SJSA1 (cell line): ENCODE measurements at places on chromosomes 1 and 21.
A peak's percentile ranks its signal among the peaks of the same experiment; 100 is the strongest.

DNA sequence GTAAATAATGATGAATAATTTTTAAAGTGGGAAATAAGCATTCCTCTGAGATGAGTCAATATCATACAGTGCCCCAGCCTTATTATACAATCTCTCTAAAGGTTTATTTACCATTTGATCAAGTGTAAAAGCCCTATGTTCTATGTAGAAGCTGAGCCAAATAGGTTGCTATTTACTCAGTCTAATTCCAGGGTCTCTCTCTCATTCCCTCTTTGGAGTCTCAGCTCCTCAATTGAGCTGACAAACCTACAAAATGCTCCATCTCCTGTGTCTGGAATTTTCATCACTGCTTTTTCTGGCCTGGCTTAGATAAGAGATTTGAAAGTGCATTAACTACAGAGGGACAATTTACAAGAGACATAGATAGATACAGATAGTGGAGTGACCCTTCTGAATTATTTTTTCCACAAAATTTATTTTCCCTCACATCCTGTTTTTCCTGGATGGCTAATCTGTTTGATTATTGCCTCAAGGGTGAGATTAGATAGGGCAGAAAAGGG lies 24.8 kb upstream of the USH2A start:
- DNase-seq = peak; percentile 43

- no peak for DNase-seq
These were observed 134.3 kb downstream of the LTN1 start for GRCh38 chr21:28858424-28858823.

GRCh38 chr1:227322376-227322775 lies 4.1 kb upstream of the CDC42BPA start:
- DNase-seq = no peak

- DNase-seq = no peak
These were observed 1.0 kb upstream of the EFNA1 start for GRCh38 chr1:155126556-155127104.

GRCh38 chr1:59317780-59318179 lies 20.9 kb downstream of the FGGY start:
- no peak for DNase-seq

DNA sequence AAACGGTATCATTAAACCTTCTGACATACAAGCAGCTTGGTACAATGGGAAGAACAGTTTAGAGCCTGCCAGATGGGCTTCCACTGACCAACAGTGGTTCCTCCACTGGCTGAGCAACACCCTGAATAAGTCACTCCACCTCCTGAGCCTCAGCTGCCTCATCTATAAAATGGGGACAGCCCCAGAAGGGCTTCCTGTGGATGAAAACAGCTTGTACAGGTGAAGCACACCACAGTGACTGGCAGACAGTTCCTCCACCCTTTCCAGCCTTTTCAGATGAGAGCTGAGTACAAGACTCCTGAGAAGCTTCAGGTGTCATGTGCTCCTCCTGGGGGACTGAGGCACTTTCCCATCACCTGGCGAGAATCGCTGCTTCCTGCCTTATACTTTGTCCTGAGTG lies 2.1 kb downstream of the CAPZB start:
- DNase-seq = no peak

DNA sequence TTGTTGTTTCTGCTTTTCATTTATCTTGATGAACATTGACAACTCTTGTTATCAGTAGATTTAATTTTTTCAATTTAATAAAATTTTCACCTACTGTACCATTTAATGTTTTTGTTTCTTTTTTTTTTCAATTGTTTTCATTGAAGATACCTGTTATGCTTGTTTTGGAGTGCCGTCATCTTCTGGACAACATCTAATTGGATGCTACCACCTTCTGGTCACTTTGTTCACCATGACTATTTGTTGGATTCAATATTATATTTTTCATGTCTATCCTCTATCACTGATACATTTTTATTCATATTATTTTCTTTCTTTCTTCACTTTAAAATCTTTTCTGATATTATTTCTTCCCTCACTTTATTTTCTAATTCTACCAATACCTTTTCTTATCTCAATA lies 14.0 kb downstream of the KRTAP21-2 start:
- no peak for DNase-seq

GRCh38 chr1:183652107-183652506 lies 1.0 kb downstream of the APOBEC4 start:
- DNase-seq = no peak

DNA sequence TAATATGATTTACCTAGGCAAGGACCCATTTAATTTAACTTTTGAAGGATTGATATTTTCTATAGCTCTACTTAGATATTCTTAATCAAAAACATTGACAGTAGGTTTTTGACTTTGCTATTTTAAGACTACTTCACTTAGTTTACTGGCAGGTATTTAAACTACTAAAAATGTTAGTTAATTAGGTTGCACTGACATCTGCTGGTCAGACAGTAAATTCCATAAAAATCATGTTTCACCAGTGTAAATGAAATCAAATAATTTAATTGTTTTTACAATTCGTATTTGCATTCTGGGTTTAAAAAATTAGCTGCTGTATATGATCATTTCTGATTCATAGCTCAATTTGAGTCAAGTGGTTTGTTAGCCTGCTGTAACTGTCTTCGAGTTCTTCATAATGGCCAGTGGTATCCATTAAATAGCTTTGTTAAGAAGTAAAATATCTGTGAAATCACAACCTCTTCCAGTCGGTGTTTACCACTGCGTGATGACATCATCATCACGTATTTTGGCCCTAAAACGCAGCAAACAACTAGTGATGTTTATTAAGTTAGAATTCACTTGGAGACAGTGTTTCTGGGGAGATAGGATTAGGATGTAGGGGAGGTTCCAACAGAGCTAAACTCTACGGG lies 26.2 kb downstream of the EXTL2 start:
- no peak for DNase-seq

- no peak for DNase-seq
These were observed 149.8 kb upstream of the PALMD start for GRCh38 chr1:99496067-99496466.

DNA sequence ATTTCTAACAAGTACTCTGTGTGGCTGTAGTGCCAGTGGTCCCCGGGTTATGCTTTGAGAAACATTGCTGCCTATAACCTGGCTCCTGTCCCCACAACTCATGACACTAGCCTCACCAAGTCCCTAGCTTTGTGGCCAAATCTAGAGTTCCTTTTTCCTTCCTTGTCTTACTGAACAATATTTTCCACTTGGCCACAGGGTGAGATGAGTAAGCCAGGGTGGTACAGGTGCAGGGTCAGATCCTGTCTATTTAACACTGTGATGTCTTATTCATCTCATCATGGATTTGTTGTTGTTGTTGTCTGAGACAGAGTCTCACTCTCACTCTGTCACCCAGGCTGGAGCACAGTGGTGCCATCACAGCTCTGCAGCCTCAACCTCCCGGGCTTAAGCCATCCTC lies 18.6 kb downstream of the ARMH1 start:
- DNase-seq = no peak

GRCh38 chr1:66436378-66437135 lies 97.4 kb upstream of the SGIP1 start:
- peak; percentile 52 for DNase-seq

DNA sequence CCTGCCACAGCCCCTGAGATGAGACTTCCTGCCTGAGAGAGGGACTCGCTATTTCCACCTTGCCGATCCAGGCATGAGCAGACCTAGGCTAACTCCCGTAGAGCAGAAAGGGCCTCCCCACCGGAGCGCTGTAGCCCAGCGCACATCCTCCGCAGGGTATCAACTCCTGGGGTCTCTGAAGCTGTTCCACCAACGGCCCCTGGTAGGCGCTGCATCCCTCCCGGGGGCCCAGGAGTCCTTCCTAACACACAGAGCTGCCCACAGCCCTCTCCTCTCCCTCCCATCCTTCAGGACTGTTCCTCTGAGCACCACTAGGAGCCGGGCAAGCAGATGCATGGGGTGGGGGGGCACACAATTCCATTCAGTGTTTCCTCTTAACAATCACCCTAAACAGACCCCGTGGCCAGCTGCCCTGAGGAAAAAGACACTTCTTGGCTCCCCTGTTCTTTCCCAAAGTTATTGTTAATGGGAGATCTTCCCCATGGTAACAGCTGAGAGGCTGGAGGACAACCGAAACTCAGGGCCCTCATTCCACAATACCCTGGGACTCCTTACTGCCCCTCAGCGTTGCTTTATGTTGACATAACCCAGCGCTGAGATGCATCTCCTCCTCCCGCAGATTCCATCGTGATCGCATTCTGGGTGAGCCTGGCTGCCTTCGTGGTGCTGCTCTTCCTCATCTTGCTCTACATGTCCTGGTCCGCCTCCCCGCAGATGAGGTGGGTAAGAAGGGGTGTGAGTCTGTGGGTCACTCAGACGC lies 7.5 kb downstream of the MRAP start:
- DNase-seq = no peak

DNA sequence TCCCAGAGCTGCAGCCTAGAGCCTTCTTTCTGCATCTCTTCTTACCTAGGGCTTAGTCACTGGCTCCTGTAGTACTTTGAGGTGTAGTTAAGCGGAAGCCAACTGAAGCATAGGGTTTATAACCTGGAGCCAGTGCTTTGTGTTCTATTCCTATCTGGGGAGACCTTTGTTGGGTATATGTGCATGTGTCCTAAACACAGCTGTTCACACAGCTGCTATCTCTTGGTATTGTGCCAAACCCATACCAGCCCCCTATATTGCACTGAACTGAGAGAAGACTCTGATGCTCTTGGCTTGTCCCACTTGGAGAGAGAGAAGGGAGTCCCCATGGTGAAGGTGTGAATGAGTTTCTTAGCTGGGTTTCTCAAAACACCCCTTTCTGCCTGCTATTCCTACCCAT lies 17.2 kb upstream of the NFASC start:
- DNase-seq = no peak

GRCh38 chr1:93522721-93523120 lies 74.8 kb downstream of the FNBP1L start:
- no peak for DNase-seq

DNA sequence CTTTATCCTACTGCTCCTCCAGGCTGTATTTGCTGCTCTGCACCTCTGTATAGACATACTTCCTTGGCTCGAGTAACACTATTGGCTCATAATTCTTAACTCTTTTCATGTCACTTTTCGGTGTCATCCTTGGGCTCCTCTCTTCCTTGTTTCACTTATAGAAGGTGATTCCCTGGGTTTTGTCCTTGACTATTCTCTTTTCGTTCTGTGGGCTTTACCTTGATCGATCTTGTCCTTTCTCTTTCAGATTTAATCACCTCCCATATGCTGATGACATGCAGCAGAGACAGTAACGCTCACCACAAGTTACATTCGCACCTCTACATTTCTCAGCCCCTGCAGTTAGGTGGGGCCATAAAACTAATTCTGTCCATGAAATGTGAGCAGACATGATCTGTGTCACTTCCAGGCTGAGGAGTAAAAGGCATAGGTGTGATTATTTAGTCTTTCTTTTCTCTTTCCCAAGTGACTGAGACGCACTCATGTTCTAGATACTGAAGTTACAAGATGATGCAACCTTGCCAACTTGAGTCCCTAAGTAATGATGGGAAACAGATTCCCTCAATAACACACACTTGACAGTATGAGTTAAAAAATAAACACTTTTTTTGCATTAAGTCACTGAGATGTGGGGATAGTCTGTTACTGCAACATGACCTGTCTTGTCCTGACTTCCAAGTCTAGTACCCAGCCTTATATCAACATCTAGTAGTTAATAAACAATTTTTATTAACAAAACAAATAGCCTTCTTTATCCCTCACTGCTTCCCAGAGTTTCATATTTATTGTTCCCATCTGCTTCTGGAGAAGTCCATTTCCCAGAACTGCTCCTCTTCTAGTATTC lies 49.9 kb upstream of the HAO2 start:
- DNase-seq = no peak

DNA sequence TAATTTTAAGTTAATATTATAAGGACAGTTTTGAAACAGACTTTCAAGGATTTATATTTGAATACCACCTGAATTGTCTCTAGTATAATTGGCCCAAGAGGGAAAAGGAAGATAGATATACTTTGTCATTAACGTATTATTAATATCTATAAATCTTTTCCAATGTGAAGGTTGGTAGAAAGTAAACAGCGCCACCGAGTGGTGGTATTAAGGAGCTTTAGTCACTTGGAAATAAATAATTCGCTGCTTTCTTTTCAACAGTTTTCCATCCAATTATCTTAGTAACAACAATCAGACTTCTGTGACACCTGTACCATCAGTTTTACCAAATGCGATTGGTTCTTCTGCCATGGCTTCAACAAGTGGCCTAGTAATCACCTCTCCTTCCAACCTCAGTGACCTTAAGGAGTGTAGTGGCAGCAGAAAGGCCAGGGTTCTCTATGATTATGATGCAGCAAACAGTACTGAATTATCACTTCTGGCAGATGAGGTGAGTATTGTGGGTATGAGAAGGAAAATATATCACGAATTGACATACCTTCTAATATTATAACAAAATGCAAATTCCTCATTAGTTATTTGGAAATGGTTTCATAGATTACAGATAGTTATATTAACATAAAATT lies 37.7 kb downstream of the SH3GLB1 start:
- DNase-seq = no peak

DNA sequence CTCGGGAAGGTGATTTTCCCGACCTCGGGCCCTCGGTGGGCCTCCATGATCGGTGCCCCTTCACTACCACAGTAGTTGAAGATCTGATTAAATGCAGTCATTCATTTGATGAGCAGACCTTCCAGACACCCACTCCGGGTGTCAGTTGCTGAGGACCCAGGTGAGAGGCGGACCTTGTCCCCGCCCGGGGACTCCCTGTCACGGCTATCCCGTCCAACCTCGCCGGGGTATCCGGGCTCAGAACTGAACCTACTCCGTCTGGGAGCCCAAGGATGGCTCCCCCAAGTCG lies 22.6 kb downstream of the RNU1-3 start:
- DNase-seq = no peak

GRCh38 chr1:154178013-154178412 lies 13.9 kb downstream of the TPM3 start:
- no peak for DNase-seq

- DNase-seq = no peak
These were observed 98.5 kb downstream of the MRPL37 start for GRCh38 chr1:54298284-54299033.

DNA sequence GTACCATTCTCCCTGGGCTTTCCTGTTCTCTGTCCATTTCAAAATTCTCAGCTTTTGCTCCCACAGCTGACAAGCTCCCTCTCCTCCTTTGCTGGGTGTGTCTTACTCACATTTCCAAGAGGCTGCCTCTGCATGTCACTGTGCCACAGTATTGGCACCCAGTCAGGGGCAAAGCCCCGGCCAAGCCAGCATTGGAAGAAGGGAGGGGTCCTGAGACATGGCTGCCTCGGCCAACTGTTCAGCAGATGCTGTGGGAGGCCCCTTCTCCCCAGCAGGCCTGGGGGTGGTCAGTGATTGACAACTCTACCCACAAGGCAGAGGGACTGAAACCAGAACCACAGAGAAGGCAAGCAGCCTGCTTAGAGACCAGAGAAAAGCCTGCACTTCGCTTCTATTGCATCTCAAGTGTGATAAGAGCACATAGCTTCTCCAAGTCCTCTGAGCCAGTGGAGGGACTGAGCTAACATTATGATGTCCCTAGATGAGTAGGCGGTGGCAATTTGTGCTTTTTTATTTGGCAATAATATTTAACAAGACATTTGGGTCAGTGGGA lies 294.1 kb downstream of the SIPA1L2 start:
- DNase-seq = no peak

DNA sequence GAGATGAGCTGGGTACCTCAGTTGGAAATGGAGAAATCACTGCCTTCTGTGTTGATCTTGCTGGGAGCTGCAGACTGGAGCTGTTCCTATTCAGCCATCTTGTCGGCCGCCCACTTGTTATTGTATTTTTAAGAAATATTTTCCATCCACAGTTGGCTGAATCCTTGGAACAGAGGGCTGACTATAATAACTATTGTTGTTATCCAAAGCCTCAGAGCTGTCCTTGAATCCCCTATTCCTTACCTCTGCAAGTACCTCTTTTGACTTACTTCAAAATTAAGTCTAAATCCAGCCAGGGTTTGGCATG lies 44.1 kb upstream of the GRHL3 start:
- DNase-seq = no peak

GRCh38 chr1:173996995-173997394 lies 25.2 kb downstream of the RC3H1 start:
- DNase-seq = no peak
